ENCODE measurements at places on chromosomes 13 and 19.
A peak's percentile ranks its signal among the peaks of the same experiment; 100 is the strongest.

DNA sequence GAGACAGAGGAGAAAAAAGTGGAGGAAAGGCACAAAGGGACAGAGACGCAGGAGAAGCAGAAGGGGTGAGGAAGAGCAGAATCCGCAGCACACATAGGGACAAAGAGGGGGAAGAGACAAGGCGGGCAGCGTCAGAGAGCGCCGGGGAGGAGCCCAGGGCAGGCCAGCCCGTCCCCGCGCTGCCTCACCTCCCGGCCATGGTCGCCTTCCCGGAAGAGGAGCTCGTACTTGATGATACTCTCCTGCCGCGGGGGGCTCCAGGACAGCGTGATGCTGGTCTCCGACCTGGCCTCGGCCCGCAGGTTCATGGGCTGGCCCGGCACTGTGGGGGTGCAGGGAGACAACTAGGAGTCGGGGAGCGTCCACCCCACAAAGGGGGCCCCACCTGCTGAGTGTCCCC is 100.6 kb downstream of the PTPRS start:
- no peak for DNase-seq

DNA sequence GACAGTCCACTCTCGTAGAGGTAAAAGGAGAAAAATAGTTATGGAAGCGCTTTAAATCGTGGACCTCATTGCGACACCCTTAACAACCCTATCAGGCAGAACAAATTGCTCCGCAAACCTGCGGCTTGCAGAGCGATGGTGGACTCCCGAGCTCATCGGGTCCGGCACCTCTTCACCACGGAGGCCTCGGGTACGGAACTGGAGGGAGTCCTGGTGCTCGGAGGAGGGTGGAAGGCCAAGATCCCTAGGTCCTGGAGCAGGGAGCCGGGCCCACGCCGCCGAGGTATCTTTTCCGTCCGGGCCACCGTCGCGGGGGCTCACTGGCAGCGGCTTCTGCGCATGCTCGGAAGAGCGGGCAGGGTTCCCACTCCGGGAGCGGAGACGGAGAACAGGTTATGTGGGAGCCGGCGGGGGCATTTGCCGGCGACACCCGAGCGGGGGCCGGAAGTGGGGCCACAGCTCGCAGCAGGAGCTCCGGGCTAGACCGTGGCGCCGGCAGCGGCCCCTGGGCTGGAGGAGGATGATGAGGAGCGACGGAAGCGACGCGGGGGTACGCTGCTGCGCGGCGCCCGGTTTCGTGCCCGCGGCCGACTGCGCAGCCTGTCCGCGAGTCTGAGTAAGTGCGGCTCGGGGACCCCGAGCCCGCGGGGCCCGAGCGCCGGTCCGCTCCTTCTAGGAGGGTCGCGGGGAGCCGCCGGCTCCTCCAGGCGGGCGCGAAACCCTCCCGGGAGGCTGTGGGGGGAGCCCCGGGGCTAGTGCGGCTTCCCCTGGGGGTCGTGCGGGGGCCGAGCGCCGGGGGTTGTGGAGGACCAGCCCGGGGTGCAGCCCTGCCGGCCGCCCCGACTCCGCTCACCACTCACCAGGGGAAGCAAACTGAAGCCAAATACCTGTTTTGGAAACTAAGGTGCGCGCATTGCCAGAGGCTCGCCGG is at the start of gene ABHD13:
TSS of gene ABHD13 (plus strand) at position 349 of the 931 bp plus-strand sequence. CDS start 10,827 bp downstream, outside the sequence.
- peak; percentile 46 for DNase-seq

GRCh38 chr19:31831421-31832175 is 482.4 kb upstream of the TSHZ3 start:
- no peak for DNase-seq

GRCh38 chr13:91076830-91077229 is 270.7 kb upstream of the MIR17HG start:
- no peak for DNase-seq

GRCh38 chr13:110286833-110287819 is 19.8 kb downstream of the COL4A1 start:
- DNase-seq: peak; percentile 66

GRCh38 chr13:59823486-59823885 is 340.2 kb downstream of the DIAPH3 start:
- no peak for DNase-seq

- DNase-seq: no peak
These were observed 370.6 kb downstream of the DIAPH3 start for GRCh38 chr13:59793107-59793506.

Measured in ascending aorta (tissue), 2 donors.